ENCODE measurements at places on chromosomes 4 and X. TPM values are rescaled to one million over a fixed set of nuclear protein-coding genes. Genes with fewer than 3 reads are reported as not detected.

GRCh38 chr4:188955066-188955465 lies 815.8 kb downstream of the TRIML1 start:
- no peak overlapping the region for H3K4me3 ChIP-seq
- no peaks in the 10 kb centered on the region for H3K27me3 ChIP-seq
- H3K4me1 ChIP-seq: no peaks in the 10 kb centered on the region
- DNase-seq: no peak
- no peak overlapping the region for H3K27ac ChIP-seq

DNA sequence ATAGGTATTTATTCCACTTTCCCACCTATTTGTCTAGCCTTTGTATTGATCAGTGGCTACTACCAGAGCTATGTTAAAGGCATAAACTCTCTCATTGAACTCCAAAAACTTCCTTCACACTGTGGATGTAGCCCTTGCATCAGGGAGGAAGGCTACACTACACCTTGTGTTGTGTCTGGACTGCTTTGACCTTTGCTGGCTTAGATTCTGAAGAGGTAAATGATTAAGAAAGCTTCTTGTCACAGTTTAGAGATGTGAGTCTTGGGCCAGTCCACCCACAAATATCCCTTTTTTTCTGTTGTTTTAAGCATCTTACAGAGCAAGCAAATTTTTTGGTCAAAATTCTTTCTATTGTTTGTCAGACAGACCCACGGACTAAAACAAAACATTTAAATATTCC lies 1.9 kb downstream of the ENPEP start:
- H3K36me3 ChIP-seq: no peaks in the 10 kb centered on the region
- no peak overlapping the region for H3K27ac ChIP-seq
- H3K4me1 ChIP-seq: no peaks in the 10 kb centered on the region
- no peak for DNase-seq
- H3K27me3 ChIP-seq: no peaks in the 10 kb centered on the region

GRCh38 chrX:100745205-100745604 lies 13.3 kb upstream of the SYTL4 start:
- H3K27ac ChIP-seq: no peak overlapping the region
- H3K4me1 ChIP-seq: no peaks in the 10 kb centered on the region
- H3K4me3 ChIP-seq: no peak overlapping the region
- H3K27me3 ChIP-seq: no peaks in the 10 kb centered on the region
- no peaks in the 10 kb centered on the region for H3K36me3 ChIP-seq
- DNase-seq: no peak

GRCh38 chrX:153818571-153819383 lies 11.6 kb downstream of the PDZD4 start:
- no peaks in the 10 kb centered on the region for H3K27me3 ChIP-seq
- peaks cover 3% of the 10 kb centered on the region for H3K36me3 ChIP-seq
- DNase-seq: no peak
- peak overlapping the region; percentile 49 for H3K4me3 ChIP-seq

DNA sequence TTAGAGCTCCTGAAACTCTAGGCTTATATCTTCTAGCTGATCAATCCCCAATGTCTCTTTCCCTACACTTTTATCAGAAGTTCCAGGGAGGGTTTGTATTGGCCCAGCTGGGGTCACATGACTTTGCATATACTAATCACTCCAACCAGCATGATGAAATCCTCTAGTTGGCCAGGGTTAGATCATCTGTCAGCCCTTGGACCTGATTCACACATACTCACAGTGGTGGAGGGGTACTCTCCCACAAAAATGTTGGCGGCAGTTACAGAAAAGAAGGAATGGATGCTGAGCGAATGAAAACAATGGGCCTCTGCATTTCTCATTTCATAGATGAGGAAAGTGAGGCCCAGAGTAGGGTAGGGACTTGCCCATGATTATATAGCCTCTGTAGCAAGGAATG lies 151.1 kb downstream of the PJA1 start:
- DNase-seq: no peak
- H3K27ac ChIP-seq: no peak overlapping the region
- H3K27me3 ChIP-seq: no peaks in the 10 kb centered on the region
- H3K4me1 ChIP-seq: no peaks in the 10 kb centered on the region
- no peaks in the 10 kb centered on the region for H3K36me3 ChIP-seq

DNA sequence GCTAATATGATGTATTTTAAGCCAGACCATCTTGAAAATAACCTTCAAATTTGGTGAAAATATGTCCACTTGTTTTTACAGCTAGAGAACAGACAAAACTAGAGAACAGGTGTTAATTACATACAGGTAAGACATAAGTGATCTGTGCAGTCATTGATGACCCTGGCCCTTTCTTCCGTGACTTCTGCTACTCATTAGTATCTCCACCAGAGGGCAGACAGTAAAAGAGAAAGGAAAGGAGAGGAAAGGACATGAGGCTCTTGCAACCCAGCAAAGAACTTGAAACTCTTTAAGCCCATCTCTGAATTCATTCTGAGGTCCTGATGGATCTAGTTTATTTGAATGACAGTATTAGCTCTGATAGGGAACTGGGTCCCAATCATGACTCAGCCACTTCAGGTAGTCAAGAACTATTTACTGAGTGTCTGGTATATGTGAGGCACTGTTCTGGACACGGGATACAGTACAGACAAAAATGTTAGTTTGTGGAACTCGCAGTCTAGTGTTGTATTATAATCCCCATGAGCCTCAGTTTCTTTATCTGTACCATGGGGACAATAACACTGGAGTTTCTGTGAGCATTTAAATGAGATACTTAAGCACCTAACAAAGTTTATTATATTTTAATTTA lies 121.0 kb upstream of the TEX13D start:
- H3K27me3 ChIP-seq: no peaks in the 10 kb centered on the region
- no peak overlapping the region for H3K4me3 ChIP-seq
- H3K4me1 ChIP-seq: peaks cover 2% of the 10 kb centered on the region
- DNase-seq: no peak
- no peak overlapping the region for H3K27ac ChIP-seq
- H3K36me3 ChIP-seq: no peaks in the 10 kb centered on the region

DNA sequence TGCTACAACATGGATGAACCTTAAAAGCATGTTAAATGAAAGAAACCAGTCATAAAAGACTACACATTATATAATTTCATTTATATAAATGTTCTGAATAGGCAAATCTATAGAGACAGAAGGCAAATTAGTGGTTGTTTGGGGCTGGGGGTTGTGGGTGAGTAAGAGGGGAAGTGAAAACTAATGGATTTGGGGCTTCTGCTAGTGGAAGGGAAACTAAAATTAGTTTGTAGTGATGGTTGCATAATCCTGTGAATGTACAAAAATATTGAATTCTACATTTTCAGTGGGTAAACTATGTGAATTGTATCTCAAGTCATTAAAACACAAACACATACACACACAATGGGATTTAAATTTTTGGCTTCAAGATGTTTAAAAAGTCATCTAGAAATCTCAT lies 25.4 kb upstream of the LIMCH1 start:
- H3K36me3 ChIP-seq: no peaks in the 10 kb centered on the region
- no peak for DNase-seq
- H3K27ac ChIP-seq: no peak overlapping the region

GRCh38 chr4:79959652-79960051 lies 113.4 kb downstream of the ANTXR2 start:
- H3K27ac ChIP-seq: no peak overlapping the region
- DNase-seq: no peak
- H3K4me3 ChIP-seq: no peak overlapping the region
- H3K27me3 ChIP-seq: no peaks in the 10 kb centered on the region

Gene RNF150
- total RNA-seq: 3.7 TPM

Gene GPR34
- total RNA-seq: not detected
